ENCODE measurements at places on chromosomes 12 and 14.
A peak's percentile ranks its signal among the peaks of the same experiment; 100 is the strongest.

DNA sequence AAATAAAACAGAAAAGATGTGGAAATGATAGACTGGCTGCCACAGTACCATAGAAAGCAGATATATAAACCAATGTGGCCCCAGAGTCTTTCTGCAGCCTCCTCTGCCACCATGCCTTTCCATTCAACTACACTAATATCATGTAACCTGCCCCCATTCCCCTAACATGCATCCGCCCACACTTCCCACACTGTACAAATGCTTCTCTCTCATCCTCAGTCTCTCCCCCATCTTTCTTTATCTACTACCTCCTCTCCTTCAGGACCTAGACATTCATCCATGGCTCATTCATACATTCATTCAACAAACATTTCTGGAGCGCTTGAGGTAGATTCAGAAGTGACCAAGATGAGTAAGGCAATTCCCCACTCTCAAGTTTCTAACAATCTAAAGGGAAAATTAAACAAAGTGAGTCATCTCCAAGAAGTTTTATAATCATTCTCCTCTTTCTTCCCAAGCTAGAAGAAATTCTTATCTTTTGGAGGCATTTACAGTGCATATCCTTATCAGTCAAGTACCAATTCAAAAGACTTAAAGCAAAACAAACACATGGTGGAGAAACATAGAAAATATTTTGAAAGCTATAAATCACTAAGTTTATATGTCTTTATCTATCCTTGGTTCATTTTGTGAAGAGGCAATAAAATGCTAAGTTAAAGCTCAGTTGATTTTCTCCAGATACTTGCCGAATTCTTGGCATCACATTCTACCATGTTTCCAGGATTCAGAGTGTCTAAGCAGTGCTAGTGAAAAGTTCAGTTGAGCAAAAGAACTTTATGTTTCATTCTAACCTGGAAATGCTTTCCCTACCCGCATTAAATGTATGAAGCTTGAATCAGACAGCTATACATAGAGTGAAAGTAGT is 70.5 kb upstream of the FRMD6 start:
- no peak for DNase-seq

DNA sequence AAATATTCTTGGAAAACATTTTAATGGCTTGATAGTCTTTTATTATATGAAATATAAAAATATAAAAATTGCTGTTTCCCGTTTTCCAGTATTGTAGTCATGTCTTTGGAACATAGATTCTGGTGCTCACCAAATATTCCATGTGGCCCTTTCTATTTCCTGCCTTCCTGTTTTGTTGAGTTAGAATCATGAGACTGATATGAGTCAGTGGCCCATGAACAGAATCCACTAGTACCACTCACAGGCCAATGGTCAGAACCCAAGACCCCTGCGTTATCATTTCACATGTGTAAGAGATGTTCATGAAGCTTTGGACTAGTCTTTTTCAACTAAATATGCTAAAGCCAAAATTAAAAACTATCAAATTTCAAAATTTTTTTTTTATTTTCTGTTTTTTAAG is 56.9 kb downstream of the BICD1 start:
- DNase-seq: no peak

DNA sequence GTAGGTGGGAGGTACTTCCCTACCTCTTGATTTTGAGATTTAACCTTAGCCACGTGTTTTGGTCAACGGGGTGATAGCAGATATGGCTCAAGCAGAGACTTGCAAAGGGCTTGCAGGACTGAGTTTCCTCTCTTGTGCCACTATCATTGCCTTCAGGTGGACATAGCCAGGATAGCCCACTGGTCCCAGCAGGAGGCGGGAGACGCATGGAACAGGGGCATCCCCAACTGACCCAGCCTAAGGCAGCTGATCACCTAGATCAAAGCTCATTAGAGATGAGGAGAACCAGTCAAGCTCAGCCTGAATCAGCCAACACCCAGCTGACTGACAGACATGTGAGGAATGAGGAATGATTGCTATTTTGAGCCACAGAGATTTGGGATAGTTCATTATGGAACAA is 49.6 kb downstream of the CALM1 start:
- DNase-seq: no peak

DNA sequence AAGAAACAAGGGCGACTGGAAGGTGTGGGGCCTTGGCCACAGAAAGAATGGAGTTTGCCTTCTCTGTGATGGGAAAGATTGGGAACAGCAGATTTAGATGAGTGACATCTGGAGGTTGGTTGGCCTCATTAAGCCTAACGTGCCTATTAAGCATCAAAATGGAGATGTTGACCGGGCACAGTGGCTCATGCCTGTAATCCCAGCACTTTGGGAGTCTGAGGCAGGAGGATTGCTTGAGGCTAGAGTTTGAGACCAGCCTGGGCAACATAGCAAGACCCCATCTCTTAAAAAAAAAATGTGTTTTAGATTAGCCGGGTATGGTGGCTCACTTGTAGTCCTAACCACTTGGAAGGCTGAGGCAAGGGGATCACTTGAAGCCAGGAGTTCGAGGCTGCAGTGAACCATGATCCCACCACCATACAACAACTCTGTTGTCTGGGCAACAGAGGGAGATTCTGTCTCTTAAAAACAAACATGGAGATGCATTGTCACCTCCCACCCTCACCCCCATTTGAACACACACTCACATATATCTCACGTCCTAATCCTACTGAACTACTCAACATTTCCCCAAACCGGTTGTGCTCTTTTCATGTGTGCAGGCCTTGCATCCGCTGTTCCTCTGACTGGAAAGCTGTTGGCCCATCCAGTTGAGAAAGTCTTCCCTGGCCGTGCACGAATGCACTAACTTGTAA is 172.1 kb downstream of the ETV6 start:
- DNase-seq: no peak

- peak; percentile 30 for DNase-seq
These were observed 1018.7 kb downstream of the AACS start for GRCh38 chr12:126083926-126084325.

DNA sequence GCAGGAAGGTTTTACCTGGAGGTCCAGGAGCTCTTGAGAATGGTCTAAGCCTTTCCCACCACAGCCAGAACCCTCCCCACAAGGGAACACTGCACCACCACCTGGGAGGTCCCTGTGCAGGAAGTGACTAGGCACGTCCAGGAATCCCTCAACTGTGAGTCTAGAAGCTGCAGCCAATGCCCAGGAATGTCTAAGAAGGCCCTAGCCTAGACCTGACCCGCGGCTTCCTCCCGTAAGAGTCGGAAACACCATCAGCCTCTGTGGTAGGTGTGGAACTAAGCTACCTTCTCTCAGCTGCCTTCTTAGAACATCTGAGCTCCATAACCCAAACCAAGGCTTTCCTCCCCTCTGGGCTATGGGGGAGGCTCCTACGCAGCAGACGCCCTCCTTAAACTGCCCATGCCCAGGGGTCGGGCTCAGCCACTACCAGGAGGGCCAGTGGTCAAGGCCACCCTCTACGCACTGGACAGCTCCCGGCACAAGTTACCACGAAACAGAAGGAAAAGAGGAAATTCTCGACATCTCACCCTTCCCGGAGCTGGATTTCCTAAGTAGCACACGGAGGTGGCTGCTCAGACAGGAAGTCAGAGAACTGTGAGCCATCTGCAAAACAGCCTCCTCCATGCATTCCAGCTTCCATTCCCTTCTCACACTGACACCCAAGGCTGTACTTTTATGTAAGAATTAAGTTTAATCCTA is 25.5 kb downstream of the ZFYVE21 start:
- no peak for DNase-seq
